ENCODE measurements at places on chromosomes 4 and X. TPM values are rescaled to one million over a fixed set of nuclear protein-coding genes. Genes with fewer than 3 reads are reported as not detected.

The SLC6A14 gene
- total RNA-seq = not detected

The MAGEB2 gene
- not detected for total RNA-seq

The CFAP299 gene
- total RNA-seq = not detected

The CXCL11 gene
- total RNA-seq = not detected

The ANXA3 gene
- total RNA-seq = 0.91 TPM

The GPR82 gene
- total RNA-seq = not detected

The FGF13 gene
- total RNA-seq = 0.52 TPM

All from articular chondrocyte of knee joint (primary cell).